ENCODE measurements at places on chromosomes 5 and 9.

DNA sequence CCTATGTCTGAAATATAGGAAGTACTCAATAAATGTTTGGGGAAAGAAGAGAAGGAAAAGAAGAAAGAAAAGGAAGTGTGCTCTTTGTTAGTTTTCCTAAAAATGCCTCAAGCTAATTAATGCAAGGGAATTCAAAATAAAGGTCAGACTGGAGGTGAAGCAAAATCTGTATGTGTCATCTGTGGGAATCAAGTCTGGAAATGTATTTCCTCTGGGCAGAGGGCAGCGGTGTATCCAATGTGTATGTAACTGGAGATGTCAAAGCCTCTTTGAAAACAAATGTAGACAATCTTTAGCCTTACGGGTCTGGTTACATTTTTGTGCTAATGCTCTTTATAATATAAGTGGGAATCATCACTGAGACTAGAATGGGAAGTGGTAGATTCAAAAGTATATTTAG, 471.4 kb downstream of the MAN2A1 start:
- no peak for DNase-seq

DNA sequence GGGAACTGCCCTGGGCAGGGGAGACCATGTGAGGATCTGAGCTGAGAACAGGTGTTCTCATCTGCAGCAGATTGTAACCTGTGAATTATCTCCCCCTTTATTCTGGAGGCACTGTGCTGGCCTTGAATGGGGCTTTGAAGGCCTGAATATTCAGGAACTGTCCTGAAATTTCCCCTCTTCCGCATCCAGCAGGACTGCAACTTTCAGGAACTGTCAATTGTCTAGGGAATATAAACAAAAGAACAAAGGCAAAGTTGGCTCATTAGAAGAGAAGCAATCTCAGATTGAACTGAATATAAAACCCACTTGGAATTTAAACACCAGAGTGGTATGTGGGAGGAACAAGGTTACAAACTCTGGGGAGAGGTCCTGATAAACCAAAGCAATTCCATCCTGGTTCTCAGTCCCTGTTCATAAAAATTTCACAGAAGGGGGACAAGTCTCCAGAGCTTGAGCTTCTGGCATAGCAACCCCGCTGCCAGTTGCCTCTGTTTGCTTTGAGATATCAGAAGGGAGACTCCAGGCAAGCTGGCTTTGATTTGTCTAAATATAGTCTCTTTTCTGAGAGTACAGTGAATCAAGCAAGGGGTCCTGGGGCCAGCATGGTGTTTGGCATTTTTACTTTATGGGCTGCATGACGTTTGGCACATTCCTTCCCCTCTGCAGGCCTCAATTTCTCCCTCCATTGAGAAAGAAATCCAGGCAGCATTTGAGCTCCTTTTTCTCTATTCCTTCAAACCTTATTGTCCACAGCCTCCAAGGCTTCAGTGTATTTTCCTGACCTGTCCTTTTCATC, 47.5 kb downstream of the ADRB2 start:
- no peak for DNase-seq

DNA sequence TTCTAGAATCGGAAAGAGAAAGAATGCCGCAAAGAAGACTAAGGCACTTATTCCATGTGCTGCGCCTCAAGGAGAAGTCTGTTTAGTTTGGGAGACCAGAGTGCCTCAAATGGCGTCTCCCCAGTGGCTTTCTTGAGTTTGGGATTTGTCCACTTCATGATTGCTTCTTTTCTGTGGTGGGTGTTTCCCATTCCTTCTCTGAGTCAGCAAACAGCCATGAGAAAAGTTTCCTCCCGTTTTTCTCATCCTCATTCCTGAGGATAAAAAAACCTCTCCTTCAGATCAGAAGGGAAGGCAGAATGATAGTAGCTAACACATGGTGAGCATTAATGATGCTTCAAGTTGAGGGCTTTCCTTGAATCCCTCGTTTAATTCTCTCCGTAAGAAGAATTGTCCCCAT, 275.9 kb upstream of the WWC1 start:
- no peak for DNase-seq

GRCh38 chr5:89694026-89694550, 715.5 kb downstream of the CETN3 start:
- DNase-seq, result peak; percentile 11

- no peak for DNase-seq
Measured at GRCh38 chr5:35133186-35133585, 85.4 kb upstream of the AGXT2 start.

DNA sequence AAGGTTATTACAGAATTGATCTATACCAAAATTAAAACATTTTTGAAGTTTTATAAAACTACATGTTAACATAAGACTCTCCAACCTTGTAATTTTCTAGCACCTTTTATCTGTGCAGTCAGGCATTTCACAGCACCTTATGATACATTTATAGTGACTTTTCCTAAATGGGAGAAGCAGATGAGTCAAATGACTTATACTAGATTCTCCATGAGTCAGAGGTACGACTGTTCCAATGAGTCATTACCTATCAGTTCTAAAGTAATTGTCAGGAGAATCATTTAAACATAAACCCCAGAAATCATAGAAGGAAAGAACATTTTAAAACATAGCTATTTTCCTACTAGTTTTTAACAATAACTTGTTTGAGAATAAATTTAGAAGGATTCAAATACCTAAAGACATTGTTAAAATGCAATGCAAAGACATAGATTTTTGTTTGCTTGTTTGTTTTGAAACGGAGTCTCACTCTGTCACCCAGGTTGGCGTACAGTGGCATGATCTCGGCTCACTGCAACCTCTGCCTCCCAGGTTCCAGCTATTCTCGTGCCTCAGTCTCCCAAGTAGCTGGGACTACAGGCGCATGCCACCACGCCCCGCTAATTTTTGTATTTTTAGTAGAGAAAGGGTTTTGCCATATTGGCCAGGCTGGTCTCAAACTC, 34.7 kb upstream of the DMXL1 start:
- DNase-seq, result no peak

Data from NCI-H526 treated with DMSO at 0.1 percent for 48 hours (cell line).